ENCODE measurements at places on chromosomes 16 and 17. TPM values are rescaled to one million over a fixed set of nuclear protein-coding genes. Genes with fewer than 3 reads are reported as not detected.

Gene PRMT7
- 42.7 TPM for total RNA-seq

Gene ABCC11
- under 0.01 TPM for total RNA-seq

Gene EFCAB13
- total RNA-seq, result 7.0 TPM

Gene PRSS27
- total RNA-seq, result 0.22 TPM

Gene C17orf58
- total RNA-seq, result 11.3 TPM

Gene RAB26
- 0.66 TPM for total RNA-seq

Gene EPN3
- 0.13 TPM for total RNA-seq

Gene CYGB
- total RNA-seq, result 0.29 TPM

Gene PRR11
- 64.6 TPM for total RNA-seq

Gene SEPHS2
- 14.5 TPM for total RNA-seq

Gene PCGF2
- total RNA-seq, result 9.2 TPM

Gene TMEM238L
- total RNA-seq, result not detected

Gene PRSS36
- total RNA-seq, result 0.14 TPM

Gene FBXL16
- 0.65 TPM for total RNA-seq

Gene FAM83G
- 12.6 TPM for total RNA-seq

Gene HS3ST4
- total RNA-seq, result not detected

Gene KRT14
- total RNA-seq, result not detected

Gene ZC3H18
- 25.0 TPM for total RNA-seq

Gene AKAP10
- total RNA-seq, result 27.2 TPM

Gene DUSP14
- 32.3 TPM for total RNA-seq

Gene GPATCH8
- 37.5 TPM for total RNA-seq

Gene BIRC5
- 57.2 TPM for total RNA-seq

Gene TP53TG3B
- not detected for total RNA-seq

Gene CRYM
- not detected for total RNA-seq

Gene RASL10B
- total RNA-seq, result 0.13 TPM

Gene OR3A3
- total RNA-seq, result not detected

Gene TPSG1
- not detected for total RNA-seq

Gene CFAP97D1
- total RNA-seq, result not detected

Gene NOXO1
- total RNA-seq, result 0.40 TPM

Gene PRCD
- total RNA-seq, result 0.65 TPM

Gene ASB16
- total RNA-seq, result not detected

Gene WSCD1
- 53.8 TPM for total RNA-seq

Gene OTOP3
- total RNA-seq, result not detected

Gene TCAP
- total RNA-seq, result 0.13 TPM

Gene RUNDC3A
- not detected for total RNA-seq

Gene HOXB3
- total RNA-seq, result 15.2 TPM

Gene CDK3
- 0.40 TPM for total RNA-seq

Gene MFAP4
- not detected for total RNA-seq

Gene PDPR
- total RNA-seq, result 24.9 TPM

Gene ITGAX
- 0.27 TPM for total RNA-seq
